RKO (cell line): ENCODE measurements at places on chromosomes 3 and 15.

- no peak for DNase-seq
These were observed 120.2 kb downstream of the ITPR1 start for GRCh38 chr3:4613366-4613765.

DNA sequence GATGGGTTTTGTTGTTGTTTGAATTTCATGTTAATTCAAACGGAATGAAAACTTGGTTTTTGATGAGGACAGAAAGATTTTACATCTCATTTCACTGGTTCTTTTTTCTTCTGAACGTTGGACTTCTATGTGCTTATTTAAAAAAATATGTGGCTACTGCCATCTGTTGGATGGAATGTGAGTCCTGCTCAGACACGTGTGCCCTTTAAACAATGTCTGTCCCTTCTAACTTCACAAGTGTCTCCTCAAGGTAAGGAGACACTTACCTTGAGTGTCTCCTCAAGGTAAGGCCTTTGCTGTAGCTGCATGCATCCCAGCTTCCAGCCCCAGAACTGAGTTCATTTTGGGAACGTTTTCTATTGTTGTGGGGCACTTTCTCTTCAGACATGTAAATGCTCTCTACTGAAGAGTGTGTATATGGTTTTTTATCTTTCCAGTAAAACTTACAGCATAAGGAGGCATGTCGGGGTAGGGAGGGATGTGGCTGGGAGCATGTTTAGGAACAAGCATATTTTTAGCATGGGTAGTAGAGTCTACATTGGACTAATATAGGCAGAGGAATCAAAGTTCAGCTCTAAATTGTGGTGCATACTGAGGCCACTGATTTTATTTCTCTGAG lies 63.1 kb upstream of the UBE3A start:
- DNase-seq = peak; percentile 78

- peak; percentile 95 for DNase-seq
These were observed 632 bp upstream of the CRELD1 start for GRCh38 chr3:9932843-9933560.

- DNase-seq = no peak
These were observed 51.9 kb downstream of the GHSR start for GRCh38 chr3:172396400-172396799.
